ENCODE measurements at places on chromosomes 4 and X.

- peak; percentile 55 for DNase-seq
These were observed 4.5 kb downstream of the CRMP1 start for GRCh38 chr4:5888222-5889001.

DNA sequence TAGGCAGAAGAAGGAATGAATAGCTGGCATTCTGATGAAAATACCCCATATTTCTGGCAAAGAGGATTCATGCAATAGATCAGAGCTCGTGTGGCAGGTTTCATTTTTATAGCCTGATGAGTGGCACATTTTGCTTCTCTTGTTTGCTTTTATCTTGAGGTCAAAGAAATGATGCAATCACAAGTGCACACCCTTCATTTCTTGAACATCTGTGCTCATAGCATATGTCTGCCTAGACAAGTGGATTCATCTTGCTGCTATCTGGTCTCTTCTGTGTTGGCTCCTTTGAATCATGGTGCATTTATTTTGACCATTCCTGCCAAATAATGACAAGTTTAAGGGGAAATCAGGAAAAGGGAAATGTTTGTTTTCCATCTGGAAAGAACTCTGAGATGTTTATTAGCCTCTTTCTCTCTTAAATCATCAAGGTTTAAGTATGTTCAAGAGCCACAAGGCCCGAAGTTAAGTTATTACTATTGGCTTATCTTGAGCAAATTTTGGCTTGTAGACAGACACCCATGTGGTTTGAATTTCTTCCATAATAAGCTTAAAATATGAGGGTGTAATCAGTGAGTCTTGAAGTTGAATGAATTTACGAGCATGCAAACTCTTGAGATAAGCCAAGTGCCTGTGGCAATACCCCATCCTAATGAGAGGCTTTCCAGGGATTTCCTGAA is 59.3 kb upstream of the HS3ST1 start:
- DNase-seq: no peak

GRCh38 chr4:40594261-40595178 is 35.1 kb downstream of the RBM47 start:
- DNase-seq: no peak

DNA sequence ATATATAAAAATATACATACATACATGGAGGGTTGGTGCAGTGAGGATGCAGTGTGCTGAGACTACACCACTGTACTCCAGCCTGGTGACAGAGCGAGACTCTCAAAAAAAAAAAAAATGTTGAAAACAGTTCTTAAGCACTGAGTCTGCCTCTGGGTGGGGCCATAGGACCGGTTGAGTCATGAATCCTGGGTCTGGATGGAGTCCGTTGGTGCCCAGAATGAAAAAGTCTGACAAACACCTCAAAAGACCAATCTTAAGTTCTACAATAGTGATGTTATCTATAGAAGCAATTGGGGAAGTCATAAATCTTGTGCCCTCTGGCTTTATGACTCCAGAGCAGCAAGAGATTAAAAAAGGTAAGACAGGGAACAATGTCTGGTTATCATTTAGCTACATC is 70.4 kb downstream of the FGFBP1 start:
- DNase-seq: no peak

DNA sequence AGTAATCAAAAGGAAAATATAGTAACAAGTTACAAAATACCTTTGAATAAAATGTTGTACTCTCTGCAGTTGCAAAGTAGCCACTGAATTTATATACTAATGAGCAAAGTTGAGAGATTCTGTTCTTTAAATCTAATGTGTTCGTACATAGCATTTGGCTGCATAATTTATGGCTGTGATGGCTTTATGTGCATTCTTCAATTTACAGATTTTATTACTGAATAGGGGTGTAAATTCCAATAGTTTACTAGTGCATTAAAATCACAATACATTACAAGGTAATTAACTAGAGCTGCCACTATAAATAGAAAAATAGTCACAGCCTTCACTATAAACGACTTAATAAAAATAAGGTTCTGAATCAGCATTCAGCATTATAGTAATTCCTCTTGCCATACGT is 620.0 kb downstream of the ADGRL3 start:
- DNase-seq: no peak

DNA sequence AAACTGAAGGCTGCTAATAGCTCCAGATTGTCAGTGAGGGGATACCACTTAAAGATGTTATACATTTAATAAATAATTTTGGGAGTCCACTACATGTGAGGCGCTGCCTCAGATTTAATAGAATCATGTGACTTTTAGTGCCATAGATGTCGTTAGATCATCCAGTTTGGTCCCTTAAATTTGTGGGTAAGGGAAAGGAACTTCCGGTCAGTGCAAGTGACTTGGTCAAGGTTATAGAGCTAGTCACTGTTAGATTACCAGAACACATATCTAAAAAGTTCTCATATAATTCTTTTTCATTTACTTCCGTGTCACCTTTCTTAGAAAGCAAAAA is 529 bp upstream of the UBA6 start:
- no peak for DNase-seq

- no peak for DNase-seq
These were observed 120.5 kb upstream of the SORBS2 start for GRCh38 chr4:185932491-185932890.

DNA sequence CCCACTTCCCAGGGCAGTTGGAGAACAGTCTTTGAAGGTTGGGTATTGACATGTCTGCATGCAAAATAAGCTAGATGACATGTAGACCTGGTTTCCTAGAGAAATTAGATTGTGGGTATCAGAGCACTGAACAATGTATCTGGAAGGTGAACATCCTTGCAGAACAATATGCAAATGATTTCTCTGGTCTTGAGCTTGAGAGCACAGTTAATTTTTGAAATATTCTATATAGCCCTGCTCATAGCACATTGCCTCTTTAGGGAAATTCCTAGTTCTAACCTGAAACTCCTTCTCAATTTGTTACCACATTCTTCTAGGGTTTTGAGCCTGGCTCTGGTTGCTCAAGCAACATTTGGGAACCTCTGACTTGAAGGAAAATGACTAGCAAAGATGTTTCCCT is 41.6 kb upstream of the LAS1L start:
- no peak for DNase-seq

GRCh38 chr4:45985038-45985437 is 138.8 kb downstream of the GABRG1 start:
- no peak for DNase-seq

GRCh38 chr4:15653420-15653819 is 1.7 kb downstream of the FBXL5 start:
- DNase-seq: no peak

DNA sequence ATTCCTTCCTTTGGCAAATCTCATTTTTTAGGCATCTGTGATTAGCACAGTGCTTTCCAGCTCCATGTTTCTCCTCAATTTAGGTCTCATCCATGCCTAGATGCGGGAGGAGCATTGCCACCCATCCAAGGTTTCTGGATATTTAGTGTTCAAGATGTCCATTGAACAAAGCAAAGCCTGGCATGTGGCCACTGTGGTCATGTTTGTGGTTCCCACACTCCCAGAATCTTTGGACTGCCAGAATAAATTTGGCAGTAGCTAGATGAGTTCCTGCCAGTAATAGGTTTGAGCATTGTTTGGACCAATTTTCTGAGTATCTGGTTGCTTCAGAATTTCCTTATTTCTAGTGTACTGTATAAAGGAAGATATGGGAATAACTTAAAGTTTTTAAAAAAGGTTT is 1124.1 kb downstream of the ADGRL3 start:
- DNase-seq: peak; percentile 30

DNA sequence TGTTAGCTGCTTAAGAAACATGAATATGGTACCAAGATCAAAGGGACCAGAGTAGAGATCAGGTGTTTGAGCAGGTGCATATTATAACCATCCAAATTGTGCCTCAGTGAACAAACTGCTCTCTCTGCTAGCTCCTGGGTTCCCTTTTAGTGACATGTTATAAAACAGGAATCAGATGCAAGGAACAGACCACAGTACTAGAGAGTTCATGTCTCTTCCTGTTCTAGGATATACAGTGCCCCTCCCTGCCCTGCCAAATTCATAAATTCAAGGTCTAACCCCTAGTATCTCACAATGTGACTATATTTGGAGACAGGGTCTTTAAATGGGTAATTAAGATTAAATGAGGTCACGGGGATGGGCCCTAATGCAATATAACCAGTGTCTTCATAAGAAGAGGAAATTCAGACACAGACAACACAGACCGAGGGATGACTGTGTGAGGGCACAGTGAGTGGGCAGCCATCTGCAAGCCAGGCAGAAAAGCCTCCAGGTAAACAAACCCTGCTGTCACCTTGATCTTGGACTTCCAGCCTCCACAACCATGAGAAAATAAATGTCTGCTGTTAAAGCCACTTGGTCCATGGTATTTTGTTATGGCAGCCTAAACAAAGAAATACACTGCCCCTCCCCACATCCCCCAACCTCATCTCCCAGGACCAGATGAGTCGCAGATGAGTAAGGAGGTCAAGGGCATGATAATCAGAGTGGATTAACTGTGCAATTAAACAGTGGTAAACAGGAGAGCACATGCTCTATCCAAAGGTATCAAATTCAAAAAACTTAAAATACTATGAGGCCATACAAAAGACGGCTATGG is 82.5 kb downstream of the RBM47 start:
- DNase-seq: no peak
